GM12878 (cell line): ENCODE measurements at places on chromosomes 5 and 9.

DNA sequence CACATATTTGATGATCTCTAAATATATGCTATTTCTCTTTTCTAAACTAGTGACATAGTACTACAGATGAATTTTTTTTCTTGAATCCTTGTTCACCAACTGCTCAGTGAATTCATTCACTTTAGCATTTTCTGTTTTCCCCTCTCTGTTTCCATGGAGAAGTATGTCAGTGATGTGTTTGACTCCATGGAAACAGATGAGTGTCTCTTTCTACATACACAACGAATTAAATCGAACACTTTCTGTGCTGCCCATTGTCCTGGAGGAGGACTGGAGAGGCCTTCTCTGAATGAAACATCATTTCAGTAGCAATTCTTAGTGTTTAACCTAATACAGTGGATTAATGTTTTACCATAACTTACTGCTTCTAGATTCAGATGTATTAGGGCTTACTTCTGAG lies 9.5 kb downstream of the INVS start:
- DNase-seq, result no peak

GRCh38 chr5:80149161-80149609 lies 106.7 kb downstream of the SERINC5 start:
- DNase-seq, result no peak

- DNase-seq, result no peak
Measured at GRCh38 chr5:122015471-122015870, 53.7 kb downstream of the SRFBP1 start.

DNA sequence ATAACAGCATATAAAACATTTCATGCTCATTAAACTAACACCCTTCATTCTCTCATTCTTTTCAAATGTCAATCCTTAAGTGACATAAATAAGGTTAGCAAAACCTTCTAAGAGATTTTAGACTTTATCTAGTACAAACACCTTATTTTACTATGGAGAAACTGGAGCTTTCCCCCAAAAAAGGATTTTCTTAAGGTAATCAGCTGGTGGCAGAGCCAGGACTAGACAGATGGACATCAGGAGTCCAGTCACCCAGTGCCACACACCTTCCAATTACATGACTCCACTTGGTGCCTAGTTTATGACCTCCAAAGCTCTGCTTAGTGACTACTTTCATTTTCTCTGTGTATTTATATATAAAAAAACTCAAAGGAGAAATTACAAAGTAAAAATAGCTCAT lies 70.2 kb downstream of the HTR4 start:
- no peak for DNase-seq

- peak; percentile 80 for DNase-seq
Measured at GRCh38 chr5:77852514-77853352, 76.6 kb upstream of the TBCA start.
